Endodermal cell (in vitro differentiated cells): ENCODE measurements at places on chromosomes 3 and 15.

GRCh38 chr3:62604298-62604697 is 230.9 kb upstream of the FEZF2 start:
- no peak for DNase-seq

- peak; percentile 71 for DNase-seq
These were observed 2.0 kb downstream of the EPHB3 start for GRCh38 chr3:184563561-184563925.

- DNase-seq, result no peak
These were observed 160.9 kb downstream of the TBC1D5 start for GRCh38 chr3:17581421-17582080.

GRCh38 chr15:69236505-69236904 is 62.2 kb upstream of the PAQR5 start:
- no peak for DNase-seq

DNA sequence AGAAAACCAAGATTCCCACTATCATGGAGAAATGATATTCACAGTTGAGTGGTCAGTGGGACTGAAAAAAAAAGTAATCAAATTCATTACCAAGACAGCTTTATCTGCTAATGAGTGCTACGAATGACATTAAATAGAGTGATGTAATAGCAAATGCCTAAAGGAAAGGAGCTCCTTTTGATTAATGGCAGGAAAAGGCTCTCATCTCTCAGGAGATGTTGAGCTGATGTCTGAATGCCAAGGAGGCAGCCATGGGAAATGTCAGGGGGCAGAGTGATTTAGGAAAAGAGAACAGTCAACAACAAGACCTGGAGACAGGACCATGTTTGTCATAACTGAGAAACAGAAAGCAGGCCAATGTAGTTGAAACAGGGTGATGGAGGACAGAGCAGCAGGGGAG is 96.7 kb upstream of the SNTN start:
- no peak for DNase-seq

DNA sequence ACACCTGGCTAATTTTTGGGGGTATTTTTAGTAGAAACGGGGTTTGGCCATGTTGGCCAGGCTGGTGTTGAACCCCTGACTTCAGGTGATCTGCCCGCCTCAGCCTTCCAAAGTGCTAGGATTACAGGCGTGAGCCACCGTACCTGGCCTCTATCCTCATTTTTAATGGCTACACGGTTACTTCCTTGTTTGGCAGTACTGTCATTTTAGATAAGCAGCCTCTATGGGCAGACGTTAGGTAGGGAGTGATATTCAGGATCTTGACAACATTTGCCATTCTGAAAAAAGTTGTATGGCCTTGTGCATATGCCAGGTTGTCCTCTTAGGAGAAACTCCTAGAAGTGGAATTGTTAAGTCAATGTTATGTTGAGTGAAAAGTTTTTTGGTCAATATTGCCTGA is 141.7 kb downstream of the ITPR1 start:
- DNase-seq, result no peak

GRCh38 chr3:149554826-149555225 is 80.3 kb downstream of the TM4SF4 start:
- no peak for DNase-seq

GRCh38 chr15:77836906-77837648 is 204.4 kb upstream of the LINGO1 start:
- DNase-seq, result peak; percentile 45

GRCh38 chr15:45993508-45993907 is 358.7 kb downstream of the SQOR start:
- no peak for DNase-seq

GRCh38 chr3:142148792-142149672 is at the start of gene TFDP2:
TSS of gene TFDP2 (minus strand) at chr3:142149544. CDS start at chr3:142101749, 47,795 bp downstream.
- peak; percentile 97 for DNase-seq

DNA sequence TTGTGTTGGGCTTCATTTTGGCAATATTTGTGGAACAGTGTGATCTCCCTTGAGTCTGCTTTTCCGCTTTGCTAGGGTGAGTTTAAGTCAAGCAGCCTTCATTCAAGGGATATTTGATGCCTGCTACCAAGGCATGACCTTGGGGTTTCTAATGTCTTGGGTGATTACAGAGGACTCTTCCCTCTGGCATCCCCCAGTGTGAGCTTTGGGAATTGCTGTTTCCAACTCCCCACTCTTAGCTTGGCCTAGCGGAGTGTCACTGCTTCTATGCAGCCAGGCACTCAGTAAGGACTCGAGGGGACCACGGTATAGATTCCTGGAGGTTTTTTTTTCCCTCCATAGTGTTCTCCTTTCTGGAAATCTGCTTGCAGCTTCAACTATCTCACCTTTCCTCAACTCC is 21.1 kb downstream of the GCNT3 start:
- DNase-seq, result peak; percentile 86

GRCh38 chr3:151171145-151171757 is 31.8 kb downstream of the GPR171 start:
- DNase-seq, result no peak

GRCh38 chr3:187623285-187623814 is 46.8 kb downstream of the SST start:
- no peak for DNase-seq

DNA sequence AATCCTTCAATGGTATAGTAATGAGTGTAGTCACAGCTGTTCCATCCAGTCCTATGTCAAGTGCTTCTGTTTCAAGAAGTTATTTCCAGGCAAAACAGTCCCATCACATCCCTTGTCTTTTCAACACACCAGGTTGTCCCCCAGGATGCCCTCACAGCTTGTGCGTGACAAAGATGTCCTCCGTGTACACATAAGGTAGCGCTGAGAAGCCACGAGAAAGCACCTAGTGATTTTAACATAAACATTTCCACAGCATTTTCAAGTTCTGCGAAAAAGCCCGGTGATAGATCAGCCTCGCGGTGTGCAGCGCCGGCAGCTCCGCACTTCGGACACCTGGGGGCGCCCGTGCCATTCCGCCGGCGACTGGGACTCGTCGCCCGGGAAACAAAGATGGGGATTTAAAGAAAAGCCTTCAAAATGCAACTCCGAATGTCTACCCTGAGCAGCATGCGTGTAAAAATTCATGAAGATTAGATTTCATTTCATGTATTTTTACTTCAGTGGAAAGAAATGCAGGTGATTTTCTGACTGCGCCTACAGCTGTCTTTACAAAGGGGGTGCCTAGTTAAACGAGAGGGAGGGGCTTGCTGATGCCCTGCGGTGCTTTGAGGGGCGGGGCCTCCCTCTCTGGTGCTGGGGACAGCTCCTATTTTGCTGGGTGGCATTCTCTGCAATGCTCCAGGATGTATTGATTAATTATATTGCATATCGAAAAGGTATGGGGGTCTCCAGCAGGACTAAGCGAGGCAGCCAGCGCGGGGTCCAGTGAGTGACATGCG is 49.9 kb downstream of the KY start:
- peak; percentile 94 for DNase-seq

DNA sequence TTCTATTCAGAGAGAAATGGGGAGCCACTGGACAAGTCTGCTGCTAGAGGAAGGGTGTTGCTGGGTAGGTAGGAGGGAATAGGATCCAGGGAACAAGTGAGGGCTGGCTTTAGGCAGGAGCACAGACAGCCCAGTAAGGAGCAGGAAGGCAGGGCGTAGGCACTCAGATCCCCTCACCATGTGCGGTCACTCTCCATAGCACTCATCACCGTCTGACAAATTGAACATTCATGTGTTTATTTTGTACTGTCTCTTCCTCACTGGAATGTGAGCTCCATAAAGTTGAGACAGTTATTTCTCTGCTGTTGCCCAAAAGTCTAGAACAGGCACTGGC is 24.2 kb upstream of the LRRC34 start:
- DNase-seq, result no peak

DNA sequence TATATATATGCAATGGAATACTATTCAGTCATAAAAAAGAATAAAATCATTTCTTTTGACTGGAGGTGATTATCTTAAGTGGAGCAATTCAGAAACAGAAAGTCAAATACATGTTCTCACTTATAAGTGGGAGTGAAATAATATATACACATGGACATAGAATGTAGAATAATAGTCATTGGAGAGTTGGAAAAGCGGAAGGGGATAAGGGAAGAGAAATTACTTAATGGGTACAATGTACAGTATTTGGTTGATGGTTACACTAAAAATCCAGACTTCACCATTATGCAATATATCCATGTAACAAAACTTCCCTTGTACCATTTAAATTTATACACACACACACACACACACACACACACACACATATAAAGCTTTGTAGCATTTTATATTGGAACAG is 84.3 kb downstream of the RAP2B start:
- no peak for DNase-seq

DNA sequence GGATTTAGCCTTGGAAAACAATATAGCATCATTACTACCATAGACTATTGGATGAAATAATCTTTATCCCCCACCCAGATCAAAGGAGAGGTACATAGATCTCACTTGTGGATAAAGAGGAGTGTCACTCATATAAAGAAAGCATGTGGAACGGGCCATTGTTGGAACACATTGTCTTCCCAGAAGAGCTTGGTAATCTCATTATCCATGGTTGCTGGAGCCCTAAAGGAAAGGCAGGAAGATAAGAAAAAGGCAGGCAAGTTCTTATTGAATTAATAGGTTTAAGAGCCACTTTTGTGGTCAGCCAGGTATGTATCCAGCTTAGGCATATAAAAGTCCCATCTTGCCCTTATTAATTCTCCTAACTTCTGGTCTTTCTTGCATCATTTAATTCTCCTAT is 659.1 kb downstream of the GRM7 start:
- DNase-seq, result no peak
